ENCODE measurements at places on chromosomes 5 and 9. TPM values are rescaled to one million over a fixed set of nuclear protein-coding genes. Genes with fewer than 3 reads are reported as not detected.

Gene FST
- polyA plus RNA-seq = 276 TPM

DNA sequence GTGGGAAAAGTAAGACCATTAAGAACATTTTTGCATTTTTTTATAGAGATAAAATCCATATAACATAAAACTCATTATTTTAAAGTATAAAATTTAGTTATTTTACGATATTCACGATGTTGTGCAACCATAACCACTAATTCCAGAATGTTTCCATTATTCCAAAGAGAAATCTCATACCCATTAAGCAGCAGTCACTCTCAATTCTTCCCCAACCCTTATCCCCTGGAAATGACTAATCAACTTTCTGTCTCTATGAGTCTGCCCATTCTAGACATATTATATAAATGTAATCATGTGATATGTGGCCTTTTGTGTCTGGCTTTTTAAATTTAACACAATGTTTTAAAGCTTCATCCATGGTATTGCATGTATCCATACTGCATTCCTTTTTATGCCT is 115.6 kb upstream of the ADAMTSL1 start:
- H3K4me1 ChIP-seq = no peaks in the 10 kb centered on the region
- H3K36me3 ChIP-seq = no peaks in the 10 kb centered on the region
- no peak overlapping the region for H3K4me3 ChIP-seq
- H3K27me3 ChIP-seq = no peaks in the 10 kb centered on the region
- DNase-seq = no peak
- no peak overlapping the region for H3K27ac ChIP-seq

DNA sequence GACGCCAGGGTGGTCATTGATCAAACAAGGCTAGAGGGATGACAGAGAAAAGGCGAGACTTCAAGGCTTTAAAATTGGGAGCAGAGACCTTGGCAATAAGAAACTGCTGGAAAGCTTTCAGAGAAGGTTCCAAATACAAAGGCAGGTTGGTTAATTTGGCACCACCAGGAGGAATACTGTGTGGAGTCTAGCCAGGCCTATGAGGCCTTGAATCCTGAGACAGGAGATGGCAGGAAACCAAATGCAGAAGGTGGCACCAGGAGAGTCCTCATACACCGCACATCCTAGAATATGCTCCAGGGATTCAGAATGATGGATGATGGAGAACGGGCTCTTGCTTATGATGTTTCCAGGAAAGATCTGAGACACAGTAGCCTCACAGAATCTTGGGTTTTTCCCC is 90.0 kb downstream of the MCTP1 start:
- no peak overlapping the region for H3K4me3 ChIP-seq
- H3K4me1 ChIP-seq = no peaks in the 10 kb centered on the region
- no peak for DNase-seq
- no peak overlapping the region for H3K27ac ChIP-seq

- no peak for DNase-seq
- H3K27me3 ChIP-seq = no peaks in the 10 kb centered on the region
- H3K27ac ChIP-seq = no peak overlapping the region
- H3K4me1 ChIP-seq = no peaks in the 10 kb centered on the region
Observed at GRCh38 chr5:60352992-60353599, 346.9 kb downstream of the DEPDC1B start.

DNA sequence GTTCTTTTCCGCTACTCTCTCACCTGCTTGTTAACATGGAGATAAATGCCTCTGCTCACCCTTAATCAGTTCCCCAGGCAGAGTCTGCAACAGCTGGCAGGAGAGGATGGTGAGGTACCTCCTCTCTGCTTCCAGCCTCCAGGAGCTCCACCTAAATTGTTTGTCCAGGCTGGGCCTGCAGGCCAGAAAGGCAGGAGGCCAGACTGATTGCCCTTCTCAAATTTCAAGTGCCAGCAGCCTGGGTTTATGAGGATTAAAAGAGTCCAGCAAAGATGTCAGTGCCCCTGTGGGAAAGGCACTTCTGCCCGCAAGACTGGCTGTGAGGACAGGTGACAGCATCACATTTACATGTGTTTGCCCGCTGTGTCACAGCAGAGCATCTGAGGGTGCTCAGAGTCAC is 19.8 kb downstream of the CORO2A start:
- peaks cover 22% of the 10 kb centered on the region for H3K4me1 ChIP-seq
- H3K27ac ChIP-seq = no peak overlapping the region
- no peaks in the 10 kb centered on the region for H3K36me3 ChIP-seq
- H3K27me3 ChIP-seq = no peaks in the 10 kb centered on the region
- H3K4me3 ChIP-seq = no peak overlapping the region
- DNase-seq = no peak

GRCh38 chr9:124359426-124359825 is 55.8 kb downstream of the PSMB7 start:
- no peak overlapping the region for H3K27ac ChIP-seq
- no peak for DNase-seq

- no peaks in the 10 kb centered on the region for H3K27me3 ChIP-seq
- H3K4me1 ChIP-seq = no peaks in the 10 kb centered on the region
- H3K4me3 ChIP-seq = no peak overlapping the region
- H3K27ac ChIP-seq = no peak overlapping the region
- no peak for DNase-seq
- H3K36me3 ChIP-seq = no peaks in the 10 kb centered on the region
Observed at GRCh38 chr9:76191493-76191892, 202.7 kb downstream of the RFK start.

DNA sequence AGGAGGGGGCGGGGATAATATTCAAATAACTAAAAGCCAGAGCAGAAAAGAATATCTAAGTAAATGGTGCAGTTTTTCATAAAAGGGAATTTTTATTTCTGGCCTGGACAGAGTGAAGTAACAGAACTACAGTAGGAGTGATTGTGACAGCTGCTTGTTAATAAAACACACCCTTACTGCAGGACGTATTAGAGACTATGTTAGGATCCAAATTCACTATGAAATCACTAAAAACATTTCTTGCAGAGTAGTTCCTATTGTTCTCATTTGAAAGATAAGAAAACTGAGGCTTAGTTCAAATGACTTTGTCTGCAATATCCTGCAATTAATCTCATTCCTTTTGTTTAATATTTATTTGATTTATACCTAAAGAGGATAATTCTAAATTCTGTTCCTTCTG is 39.5 kb downstream of the FAM174A start:
- no peak overlapping the region for H3K4me3 ChIP-seq
- no peaks in the 10 kb centered on the region for H3K27me3 ChIP-seq
- no peak for DNase-seq
- H3K27ac ChIP-seq = no peak overlapping the region
- H3K4me1 ChIP-seq = no peaks in the 10 kb centered on the region

DNA sequence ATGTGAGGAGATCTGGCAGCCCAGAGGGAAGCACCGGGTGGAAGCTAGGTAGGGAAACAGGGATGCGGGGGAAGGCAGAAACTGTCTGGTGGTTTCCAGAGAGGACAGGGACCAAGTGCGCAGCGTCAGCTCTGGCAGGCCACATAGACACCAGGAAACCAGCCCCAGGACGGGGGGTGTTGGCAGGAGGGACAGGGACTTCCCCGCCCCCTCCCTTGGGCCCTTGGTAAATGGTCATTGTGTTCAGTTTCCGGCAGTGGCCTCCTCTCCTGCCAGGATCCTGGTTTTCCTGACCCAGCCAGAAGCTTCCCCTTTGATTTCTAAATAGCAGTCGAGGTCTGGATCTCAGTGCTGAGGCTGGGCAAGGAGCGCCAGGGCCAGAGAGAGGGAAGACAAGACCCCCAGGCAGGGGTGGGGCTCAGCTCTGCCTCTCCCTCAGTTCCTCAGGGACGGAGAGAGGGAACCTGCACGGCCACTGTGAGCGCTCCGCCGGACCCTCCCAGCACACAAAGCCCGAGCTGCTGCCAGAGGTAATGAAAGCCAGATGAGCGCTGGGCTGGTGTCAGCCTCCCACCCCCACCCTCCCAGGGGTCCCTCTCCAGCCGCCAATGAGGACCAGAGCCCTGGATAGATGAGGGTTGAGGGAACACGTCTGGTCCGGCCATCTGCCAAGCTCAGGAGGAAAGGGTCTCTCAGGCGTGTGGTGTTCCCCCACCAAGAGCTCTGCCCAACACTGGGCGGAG is 1.8 kb downstream of the RALGDS start:
- peaks cover 19% of the 10 kb centered on the region for H3K4me1 ChIP-seq
- no peaks in the 10 kb centered on the region for H3K27me3 ChIP-seq
- no peak overlapping the region for H3K27ac ChIP-seq
- no peak overlapping the region for H3K4me3 ChIP-seq
- no peak for DNase-seq
- H3K36me3 ChIP-seq = no peaks in the 10 kb centered on the region

Gene HTR4
- 0.09 TPM for polyA plus RNA-seq
